CD8-positive, alpha-beta memory T cell (primary cell): ENCODE measurements at places on chromosomes 1 and 21. TPM values are rescaled to one million over a fixed set of nuclear protein-coding genes. Genes with fewer than 3 reads are reported as not detected.

GRCh38 chr1:168552961-168553360 lies 9.2 kb upstream of the XCL2 start:
- no peak overlapping the region for H3K4me3 ChIP-seq
- peaks cover 26% of the 10 kb centered on the region for H3K4me1 ChIP-seq
- H3K27ac ChIP-seq, result no peak overlapping the region

DNA sequence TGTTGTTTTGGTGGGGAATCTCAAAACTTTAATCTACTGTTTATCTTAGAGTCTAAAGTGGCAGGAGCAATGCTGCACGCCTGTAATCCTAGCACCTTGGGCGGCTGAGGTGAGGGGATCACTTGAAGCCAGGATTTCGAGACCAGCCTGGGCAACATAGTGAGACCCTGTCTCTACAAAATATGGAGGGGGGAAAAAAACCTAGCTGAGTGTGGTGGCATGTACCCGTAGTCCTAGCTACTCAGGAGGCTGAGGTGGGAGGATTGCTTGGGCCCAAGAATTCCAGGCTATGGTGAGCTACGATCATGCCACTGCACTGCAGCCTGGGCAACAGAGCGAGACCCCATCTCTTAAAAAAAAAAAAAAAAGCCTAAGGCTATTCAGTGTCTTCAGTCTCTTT lies 38.1 kb downstream of the POFUT2 start:
- H3K27ac ChIP-seq, result no peak overlapping the region
- H3K4me3 ChIP-seq, result no peak overlapping the region
- no peaks in the 10 kb centered on the region for H3K36me3 ChIP-seq
- peaks cover 14% of the 10 kb centered on the region for H3K27me3 ChIP-seq
- H3K4me1 ChIP-seq, result no peaks in the 10 kb centered on the region
- DNase-seq, result no peak

GRCh38 chr1:207131163-207131562 lies 27.1 kb downstream of the C4BPA start:
- DNase-seq, result no peak
- no peaks in the 10 kb centered on the region for H3K27me3 ChIP-seq
- H3K4me3 ChIP-seq, result no peak overlapping the region
- H3K36me3 ChIP-seq, result no peaks in the 10 kb centered on the region
- H3K27ac ChIP-seq, result no peak overlapping the region
- H3K4me1 ChIP-seq, result no peaks in the 10 kb centered on the region

- no peaks in the 10 kb centered on the region for H3K36me3 ChIP-seq
- H3K27me3 ChIP-seq, result no peaks in the 10 kb centered on the region
- no peak for DNase-seq
These were observed 23.7 kb upstream of the C1orf198 start for GRCh38 chr1:230892018-230892491.

GRCh38 chr1:162878000-162878596 lies 17.1 kb upstream of the CCDC190 start:
- H3K36me3 ChIP-seq, result no peaks in the 10 kb centered on the region
- no peak overlapping the region for H3K27ac ChIP-seq
- H3K4me1 ChIP-seq, result no peaks in the 10 kb centered on the region
- peaks cover 8% of the 10 kb centered on the region for H3K27me3 ChIP-seq

The LCE1C gene
- not detected for total RNA-seq

The COL16A1 gene
- 0.85 TPM for total RNA-seq

The AADACL4 gene
- total RNA-seq, result not detected

DNA sequence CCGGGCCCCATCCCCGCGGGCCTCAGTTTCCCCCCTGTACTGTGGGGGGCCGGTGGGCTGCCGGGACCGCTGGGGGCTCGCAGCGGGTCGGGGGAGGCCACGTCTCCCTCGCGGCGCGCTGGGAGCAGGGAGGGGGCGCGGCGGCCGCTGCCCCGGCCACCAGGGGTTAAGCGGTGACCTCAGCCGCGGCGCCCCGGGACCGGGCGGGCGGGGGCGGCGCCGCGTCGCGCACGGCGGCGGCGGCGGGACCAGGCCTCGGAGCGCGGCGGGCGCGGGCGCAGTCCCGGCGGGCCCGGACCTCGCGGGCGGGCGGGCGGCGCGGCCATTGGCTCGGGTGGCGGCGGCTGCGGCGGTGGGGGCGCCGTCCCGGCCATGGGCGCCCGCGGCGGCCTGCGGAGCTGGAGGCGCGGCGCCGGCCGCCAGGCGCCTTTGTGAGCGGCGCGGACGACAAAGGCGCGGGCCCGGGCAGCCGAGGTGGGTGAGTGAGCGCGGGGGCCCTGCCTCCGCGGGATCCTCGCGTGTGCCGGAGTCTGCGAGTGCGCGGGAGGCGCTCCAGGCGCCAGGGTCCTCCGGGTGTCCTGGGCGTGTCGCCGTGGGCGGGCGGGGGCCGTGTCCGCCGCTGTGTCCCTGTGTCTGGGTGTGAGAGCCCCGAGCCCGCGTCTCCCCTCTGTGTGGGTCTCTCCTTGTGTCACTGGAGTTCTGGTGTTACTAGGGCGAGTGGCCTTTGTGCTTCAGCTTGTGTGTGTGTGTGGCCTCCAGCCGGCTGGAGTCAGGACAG lies at the start of gene ARHGEF10L:
TSS of gene ARHGEF10L (plus strand) at position 222 of the 778 bp plus-strand sequence. CDS start 40,898 bp downstream, outside the sequence.
- DNase-seq, result no peak
- no peak within 1 kb of the TSS for H3K4me3 ChIP-seq
- H3K4me1 ChIP-seq, result no peaks in the 10 kb centered on the region
- H3K27ac ChIP-seq, result no peak within 1 kb of the TSS
- peaks cover 15% of the 10 kb centered on the region for H3K27me3 ChIP-seq

The TEX38 gene
- total RNA-seq, result not detected

DNA sequence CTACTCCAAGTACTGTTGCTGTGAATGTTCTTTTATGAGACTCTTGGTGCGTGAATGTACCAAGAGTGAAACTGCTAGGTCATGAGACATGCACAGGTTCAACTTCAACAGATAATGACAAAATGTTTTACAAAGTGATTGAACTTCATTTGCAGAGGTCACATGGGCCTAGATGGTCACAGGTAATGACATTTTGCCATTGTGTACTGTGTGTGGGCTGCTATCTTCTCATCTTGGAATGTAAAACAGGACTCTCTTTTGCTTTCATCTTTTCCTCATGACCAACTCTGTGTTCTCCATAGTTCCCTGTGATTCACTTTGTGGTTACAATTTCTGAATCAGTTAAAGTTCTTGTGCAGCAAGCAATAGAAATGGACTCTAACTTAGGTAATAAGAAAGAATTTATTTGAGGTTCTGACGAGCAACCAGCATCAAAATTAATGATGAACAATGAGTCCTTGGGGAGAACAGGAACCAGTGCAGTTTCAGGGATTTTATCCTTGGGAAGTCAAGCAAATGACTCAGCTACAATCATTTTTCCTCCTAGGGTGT lies 16.2 kb upstream of the TSNAX start:
- no peaks in the 10 kb centered on the region for H3K4me1 ChIP-seq
- no peak overlapping the region for H3K4me3 ChIP-seq
- no peak for DNase-seq

The S100A14 gene
- not detected for total RNA-seq

DNA sequence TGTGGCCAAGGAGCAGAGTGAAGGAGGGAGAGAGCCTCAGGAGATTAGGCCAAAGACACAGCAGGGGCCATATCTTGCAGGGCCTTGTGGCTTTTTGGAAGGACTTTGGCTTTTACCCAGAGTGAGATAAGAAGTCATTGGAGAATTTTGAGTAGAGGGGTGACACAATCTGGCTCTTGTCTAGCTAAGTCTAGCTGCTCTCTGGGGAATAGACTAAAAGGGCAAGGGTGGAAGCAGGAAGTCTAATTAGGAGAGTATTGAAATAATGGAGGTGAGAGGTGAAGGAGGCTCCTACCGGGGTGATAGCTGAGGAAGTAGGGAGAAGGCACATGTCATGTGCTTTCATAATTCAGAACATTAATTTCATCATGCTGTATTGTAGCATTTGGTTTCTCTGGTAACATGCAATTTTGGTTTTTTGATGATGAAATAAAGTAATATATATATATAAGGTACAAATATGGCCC lies 34.3 kb upstream of the KCNA3 start:
- no peak for DNase-seq
- H3K4me1 ChIP-seq, result peaks cover 7% of the 10 kb centered on the region
- no peaks in the 10 kb centered on the region for H3K36me3 ChIP-seq
- no peak overlapping the region for H3K4me3 ChIP-seq
- H3K27me3 ChIP-seq, result no peaks in the 10 kb centered on the region

DNA sequence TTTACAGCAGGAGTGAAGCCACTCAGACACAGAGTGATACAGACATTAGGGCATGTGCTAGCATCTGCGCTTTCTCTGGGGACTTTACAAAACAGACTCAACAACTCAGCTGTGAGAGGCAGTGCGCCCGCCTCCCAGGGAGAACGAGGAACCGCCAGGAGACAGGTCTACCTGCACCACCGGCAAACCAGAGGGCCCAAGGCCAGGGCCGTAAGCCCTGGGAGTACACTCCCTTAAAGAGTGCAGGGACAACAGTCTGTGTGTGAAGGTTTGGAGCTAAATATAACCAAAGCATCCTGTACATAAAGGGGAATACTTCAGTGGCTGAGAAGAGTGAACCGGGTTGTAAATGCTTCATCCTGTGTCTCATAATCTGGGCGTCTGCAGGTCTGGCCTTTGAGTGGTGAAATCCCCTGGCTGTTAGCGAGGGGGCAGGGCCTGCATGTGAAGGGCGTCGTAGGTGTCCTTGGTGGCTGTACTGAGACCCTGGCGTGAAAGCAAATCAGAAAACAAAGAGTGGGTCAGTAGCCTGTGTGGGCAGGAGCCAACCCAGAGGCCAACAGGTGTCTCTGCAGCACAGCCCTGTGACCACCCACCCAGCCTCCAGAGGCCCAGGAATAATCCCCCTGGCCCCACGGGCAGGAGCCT lies 86.9 kb downstream of the CD247 start:
- no peak overlapping the region for H3K27ac ChIP-seq
- no peak overlapping the region for H3K4me3 ChIP-seq
- peaks cover 52% of the 10 kb centered on the region for H3K4me1 ChIP-seq
- no peaks in the 10 kb centered on the region for H3K27me3 ChIP-seq

The S100A6 gene
- total RNA-seq, result 244 TPM

GRCh38 chr21:38661197-38661871 lies 144.4 kb upstream of the ETS2 start:
- H3K4me3 ChIP-seq, result no peak overlapping the region
- H3K4me1 ChIP-seq, result no peaks in the 10 kb centered on the region
- no peak overlapping the region for H3K27ac ChIP-seq
- no peaks in the 10 kb centered on the region for H3K36me3 ChIP-seq
- DNase-seq, result no peak

GRCh38 chr1:116943438-116943837 lies 33.7 kb downstream of the PTGFRN start:
- no peak overlapping the region for H3K27ac ChIP-seq
- no peak overlapping the region for H3K4me3 ChIP-seq
- DNase-seq, result no peak
- H3K4me1 ChIP-seq, result peaks cover 10% of the 10 kb centered on the region
- no peaks in the 10 kb centered on the region for H3K27me3 ChIP-seq

The LRRC7 gene
- total RNA-seq, result not detected

DNA sequence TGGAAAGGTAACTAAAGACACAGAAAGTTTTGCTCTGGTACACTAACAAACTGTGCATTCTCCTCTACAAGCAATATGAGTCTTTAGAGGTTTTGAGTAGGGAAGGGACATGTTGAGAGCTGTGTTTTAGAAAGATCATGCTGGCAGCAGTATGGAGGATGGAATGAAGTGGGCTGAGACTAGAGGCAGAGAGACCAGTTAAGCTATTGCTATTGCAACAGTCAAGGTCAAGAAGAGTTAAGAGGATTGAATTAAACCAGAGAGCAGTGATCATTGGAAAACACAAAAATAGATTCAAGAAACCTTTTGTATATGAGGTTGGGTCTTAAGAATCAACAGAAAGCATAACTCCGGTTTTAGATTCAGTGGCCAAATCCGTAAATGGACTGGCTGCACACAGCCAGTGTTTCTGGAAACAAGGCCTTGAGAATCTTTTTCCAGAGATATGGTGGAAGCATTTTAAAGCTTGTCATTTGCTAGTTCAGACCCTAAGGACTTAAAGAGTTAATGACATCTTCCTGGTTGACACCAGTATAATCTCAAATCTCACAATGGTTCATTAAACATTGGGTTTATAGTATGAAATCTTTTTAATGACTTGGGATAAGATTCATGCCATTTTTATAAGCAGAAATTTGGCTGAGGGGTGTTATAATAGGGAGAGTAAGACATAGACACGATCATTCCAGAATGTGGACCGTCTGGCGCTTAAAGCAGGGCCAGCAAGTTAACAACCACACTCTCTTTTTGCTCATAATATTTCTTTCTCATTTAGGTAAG lies 177.9 kb downstream of the NR5A2 start:
- H3K4me3 ChIP-seq, result no peak overlapping the region
- H3K4me1 ChIP-seq, result no peaks in the 10 kb centered on the region
- DNase-seq, result no peak
- H3K27me3 ChIP-seq, result no peaks in the 10 kb centered on the region
- H3K27ac ChIP-seq, result no peak overlapping the region

DNA sequence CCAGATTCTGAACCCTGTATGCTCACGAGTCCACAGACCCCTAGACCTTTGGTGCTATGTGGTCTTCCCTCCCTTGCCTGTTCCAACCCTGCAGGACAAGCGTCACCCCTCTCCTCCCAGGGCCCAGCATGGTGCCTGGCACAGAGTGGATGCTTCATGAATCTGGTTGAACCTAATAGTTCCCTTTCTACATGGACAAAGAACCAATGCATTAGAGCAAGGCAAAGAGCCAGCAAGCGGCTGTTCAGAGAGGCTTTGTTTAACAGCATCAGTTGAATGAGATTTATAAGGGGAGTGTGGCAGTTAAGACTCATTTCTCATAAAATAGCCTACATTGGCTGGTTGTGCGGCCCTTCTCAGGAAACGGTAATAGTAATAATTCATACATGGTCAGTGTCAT lies 14.9 kb downstream of the SLC26A9 start:
- H3K4me3 ChIP-seq, result no peak overlapping the region
- H3K36me3 ChIP-seq, result no peaks in the 10 kb centered on the region
- no peaks in the 10 kb centered on the region for H3K4me1 ChIP-seq
- no peaks in the 10 kb centered on the region for H3K27me3 ChIP-seq

The KCNAB2 gene
- total RNA-seq, result 171 TPM

DNA sequence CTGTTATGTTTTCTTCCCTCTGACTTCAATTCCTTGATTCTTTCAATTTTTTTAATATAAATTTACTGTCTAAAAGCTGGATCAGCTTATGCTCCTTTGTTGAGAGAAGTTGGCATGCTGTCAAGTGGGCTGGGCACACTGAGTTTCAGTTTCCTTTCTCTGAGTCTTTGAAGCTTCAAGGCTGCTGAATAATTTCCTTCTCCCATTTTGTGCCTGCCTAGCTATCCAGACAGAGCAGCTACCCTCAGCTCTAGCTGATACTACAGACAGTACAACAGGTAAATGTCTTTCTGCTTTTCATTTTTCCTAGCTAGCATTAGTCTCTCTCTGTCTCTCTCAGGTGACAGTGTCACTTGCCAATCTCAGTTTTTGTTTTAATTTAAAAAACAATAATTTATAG lies at the start of gene IFI44:
TSS of gene IFI44 (plus strand) at position 204 of the 400 bp plus-strand sequence. CDS start 365 bp downstream, outside the sequence.
- peak within 1 kb of the TSS; percentile 14 for H3K27ac ChIP-seq
- peak; percentile 70 for DNase-seq
- no peaks in the 10 kb centered on the region for H3K36me3 ChIP-seq
- peaks cover 44% of the 10 kb centered on the region for H3K4me1 ChIP-seq
- H3K27me3 ChIP-seq, result no peaks in the 10 kb centered on the region

- no peak for DNase-seq
- H3K4me1 ChIP-seq, result peaks cover 3% of the 10 kb centered on the region
- H3K27me3 ChIP-seq, result no peaks in the 10 kb centered on the region
- H3K36me3 ChIP-seq, result peaks cover 10% of the 10 kb centered on the region
- H3K4me3 ChIP-seq, result no peak overlapping the region
- no peak overlapping the region for H3K27ac ChIP-seq
These were observed 35.8 kb upstream of the PRSS38 start for GRCh38 chr1:227779685-227780084.

The C1orf115 gene
- 0.16 TPM for total RNA-seq
